ENCODE measurements at places on chromosomes 2 and 18.

GRCh38 chr18:55166260-55166598 is 207.0 kb upstream of the CCDC68 start:
- no peak for DNase-seq

DNA sequence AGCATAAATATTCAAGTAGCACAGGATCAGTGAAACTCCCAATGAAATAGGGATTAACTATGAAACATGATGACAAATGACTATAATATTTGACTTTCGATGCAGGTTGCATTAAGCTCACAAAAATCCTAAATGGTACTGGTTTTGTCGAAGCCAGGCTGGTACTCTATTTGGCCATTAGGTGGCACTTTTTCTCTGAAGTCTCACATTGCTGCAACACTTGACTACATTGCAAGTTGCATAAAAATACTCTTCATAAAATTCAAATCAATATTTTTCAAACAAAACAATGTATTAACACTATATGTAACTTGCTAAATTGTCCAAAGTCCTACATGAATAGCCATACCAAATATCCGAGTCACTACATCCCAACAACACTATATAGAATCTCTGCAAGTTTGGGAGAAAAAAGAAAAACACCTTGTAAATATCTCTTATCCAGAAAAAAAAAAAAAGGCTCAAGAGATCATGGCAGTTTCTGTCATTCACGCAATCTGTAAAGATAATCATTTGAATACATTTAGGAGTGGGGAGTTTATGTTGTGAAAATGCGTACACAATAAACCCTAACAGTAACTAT is 9.5 kb downstream of the RTTN start:
- no peak for DNase-seq

- DNase-seq = no peak
These were observed 112.5 kb upstream of the OTX1 start for GRCh38 chr2:62938126-62938525.

DNA sequence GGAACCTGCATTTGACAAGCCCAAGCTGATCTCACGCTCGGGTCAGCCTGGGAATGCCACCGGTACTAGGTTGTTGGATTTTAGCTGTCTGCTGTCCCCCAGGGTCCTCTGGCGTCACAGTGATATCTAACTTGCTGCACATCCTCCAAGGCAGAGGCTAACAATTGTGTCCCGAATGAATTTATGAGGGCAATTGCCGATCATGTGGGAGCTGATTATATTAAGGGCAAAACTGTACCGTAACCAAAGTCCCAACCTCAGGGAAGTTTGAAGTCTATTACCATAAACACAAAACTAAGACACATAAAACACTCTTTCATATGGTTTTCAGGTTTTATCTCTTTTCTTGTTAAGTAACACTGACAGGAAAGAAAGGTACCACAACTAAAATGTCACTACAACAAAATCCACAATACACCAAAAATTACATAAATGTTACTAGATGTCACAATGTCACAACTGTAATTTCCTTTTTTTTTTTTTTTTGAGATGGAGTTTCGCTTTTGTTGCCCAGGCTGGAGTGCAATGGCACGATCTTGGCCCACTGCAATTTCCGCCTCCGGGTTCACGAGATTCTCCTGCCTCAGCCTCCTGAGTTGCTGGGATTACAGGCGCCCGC is 6.7 kb downstream of the UXS1 start:
- no peak for DNase-seq

DNA sequence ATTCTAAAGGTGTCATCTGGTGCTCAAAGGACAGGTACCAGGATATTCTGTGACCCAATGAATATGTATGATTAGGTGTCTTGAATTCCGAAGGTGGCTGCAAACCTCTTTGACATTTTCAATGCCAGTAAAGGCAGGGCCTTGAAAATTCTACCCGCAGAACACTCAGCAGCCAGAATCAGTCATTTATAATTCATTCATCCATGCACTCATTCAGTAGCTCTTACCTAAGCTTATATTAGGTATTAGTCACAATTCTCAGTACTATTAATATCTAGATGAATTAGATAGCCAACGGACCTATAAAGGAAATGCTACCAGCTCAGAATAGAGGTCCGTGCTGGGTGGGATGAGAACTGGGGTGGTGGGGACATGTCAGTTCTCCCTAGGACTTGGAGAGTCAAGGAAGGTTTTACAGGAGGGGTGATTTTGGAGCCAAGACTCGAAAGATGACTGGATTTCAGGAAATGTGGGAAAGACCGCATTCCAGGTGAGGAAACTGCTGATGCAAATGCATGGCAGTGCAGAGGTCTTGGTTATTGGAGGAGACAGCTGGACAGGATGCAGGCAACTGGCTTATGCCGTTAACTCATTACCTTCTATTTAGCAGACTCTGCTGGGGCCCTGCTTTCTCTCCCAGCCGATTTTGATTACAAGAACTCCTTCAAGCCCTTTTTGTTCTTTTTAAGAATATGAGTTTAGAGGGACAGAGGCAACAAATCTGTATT is 7.2 kb downstream of the TRIB2 start:
- DNase-seq = no peak

DNA sequence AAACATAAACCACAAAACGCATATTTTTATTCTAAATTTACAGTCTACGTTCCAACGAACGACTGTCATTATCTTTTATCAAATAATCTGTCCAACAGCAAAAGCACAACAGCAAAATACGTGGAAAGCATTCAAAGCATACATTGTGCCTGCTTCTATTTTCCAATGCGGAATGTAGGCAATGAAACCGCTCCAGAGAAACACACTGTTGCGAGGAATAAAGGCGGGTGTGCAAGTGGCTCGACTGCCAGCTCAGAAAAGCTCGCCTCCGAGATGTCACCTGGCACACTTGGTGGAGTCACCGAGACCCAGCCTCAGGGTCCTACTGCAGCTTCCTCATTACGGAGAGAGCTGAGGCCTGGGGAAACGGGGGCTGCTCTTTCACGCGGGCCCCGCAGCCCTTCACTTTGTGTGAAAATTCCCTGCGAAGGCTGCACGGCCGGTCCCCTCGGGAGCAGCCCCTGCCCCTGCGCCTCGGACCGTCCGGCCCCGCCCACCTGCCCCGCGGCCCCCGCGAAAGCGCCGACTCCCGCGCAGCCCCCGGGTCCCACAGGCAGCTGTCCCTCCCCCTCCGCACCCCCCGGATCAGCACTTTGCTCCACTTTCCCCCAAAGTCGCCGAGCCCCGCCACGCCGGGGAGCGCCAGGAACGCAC is 752 bp downstream of the MGAT4A start:
- DNase-seq = peak; percentile 24

DNA sequence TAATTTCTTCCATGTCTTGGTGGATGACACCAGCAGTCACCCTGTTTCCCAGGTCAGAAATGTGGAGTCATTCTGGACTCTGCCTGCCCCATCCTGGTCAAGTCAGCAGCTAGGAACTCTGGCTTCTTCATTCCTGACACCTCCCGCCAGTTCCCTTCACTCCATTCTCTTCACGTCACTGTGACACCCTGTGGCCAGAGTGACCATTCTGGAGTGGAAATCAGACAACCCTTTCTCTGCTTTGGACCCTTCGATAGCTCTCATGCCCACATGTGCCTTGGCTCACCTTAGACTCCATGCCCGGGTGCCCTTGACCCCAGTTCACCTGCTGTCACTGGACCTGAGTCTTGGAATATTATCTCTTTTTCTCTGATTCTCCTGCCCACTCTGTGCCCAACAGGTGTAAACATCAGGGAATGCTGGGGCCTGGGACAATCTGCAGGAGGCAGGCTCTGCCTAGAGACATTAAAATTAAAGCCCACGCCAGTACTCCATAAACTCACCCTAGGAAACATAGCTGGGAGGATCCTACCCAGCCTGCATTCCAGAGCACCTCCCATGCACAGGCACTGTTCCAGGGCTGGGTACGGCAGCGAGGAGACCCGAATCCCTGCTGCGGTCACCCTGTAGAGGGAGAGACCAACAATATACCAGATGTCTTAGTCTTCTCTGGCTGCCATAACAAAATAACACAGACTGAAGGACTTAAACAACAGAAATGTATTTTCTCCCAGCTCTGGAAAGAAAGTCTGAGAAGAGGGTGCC is 41.1 kb upstream of the FAHD2A start:
- DNase-seq = no peak

DNA sequence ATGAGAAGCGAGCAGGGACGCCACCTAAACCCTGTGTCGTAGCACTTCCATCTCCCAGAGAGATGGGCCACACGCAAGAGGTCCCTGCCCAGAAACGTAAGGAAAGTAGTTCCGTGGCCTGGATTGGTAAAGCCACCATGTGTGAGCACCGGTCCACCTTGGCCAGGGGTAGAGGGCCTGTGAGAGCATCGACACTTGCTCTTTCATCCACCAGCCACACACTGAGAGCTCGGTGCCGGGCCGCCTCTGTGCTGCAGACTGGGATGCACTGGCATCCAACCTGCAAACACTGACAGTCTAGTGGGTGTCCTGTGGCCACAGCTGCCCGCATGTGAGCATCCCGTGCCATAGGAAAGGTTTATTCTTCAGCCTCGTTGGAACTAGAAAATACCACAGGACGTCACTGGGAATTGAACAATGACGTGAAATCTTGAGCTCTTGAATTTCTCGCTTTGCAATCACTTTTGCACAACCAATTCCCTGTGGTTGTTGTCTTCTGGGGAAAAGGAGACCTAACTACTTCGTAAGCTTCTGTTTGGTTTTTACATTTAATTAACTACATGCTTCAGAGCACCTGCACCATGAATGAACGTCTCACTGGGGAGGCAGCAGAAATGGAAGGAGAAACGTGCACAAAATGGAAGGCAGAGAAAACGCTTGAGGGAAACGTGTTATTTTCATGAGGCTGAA is 212.0 kb upstream of the RAB6C start:
- DNase-seq = no peak

GRCh38 chr2:29108225-29108624 is 7.0 kb upstream of the CLIP4 start:
- no peak for DNase-seq

DNA sequence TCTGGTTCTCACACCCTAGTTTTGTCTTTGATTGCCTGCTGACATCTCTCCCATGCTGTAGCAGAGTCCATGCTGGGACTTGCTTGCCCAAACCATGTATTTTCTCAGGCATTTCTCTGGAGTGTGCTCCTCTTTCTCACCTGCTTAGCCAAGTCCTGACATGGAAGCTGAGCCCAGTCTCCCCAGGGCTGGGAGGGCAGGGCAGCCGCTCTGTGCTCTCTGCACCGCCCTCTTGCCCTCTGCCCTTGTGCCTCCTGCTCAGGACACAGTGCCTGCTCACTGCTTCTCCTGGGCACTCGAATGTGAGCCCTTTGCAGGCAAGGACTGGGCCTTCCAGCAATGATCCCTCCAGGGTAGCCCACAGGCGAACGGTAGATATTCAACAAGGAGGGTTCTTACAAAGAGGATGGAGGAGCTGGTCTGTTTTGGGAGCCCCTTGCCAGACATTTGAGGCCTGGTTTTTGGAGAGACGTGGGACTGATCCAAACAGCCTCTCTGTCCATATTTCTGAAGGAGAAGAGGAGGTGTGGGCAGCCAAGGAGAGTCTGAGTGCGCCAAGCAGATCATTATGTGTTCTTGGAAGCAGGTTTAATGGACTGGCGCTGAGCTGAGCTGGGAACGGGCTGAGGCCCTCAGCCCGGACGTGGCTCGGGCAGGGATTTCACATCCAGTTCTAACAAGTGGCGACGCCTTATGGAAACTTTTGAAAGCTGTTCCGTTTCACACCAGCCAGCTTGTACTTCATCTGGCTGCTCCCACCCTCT is 4.0 kb downstream of the SLC14A2 start:
- DNase-seq = no peak

- no peak for DNase-seq
These were observed 65.9 kb downstream of the TMEM247 start for GRCh38 chr2:46545015-46545839.

DNA sequence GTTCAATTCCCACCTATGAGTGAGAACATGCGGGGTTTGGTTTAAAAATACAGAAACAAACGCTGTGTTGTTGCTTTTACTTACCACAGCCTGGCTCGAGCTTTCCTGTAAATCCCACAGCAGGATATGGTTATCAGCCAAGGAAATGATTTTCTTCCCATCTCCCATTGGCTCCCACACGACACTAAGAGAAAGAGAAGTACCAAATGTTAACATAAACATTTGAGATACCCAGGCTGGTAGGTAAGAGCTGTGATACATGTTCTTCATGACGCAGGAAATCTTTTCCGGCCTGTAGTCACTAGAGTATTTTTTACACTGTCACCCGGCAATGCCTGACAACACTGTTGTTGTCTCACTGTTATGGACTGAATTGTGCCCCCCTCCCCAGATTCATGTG is 163.6 kb downstream of the EIPR1 start:
- DNase-seq = no peak

DNA sequence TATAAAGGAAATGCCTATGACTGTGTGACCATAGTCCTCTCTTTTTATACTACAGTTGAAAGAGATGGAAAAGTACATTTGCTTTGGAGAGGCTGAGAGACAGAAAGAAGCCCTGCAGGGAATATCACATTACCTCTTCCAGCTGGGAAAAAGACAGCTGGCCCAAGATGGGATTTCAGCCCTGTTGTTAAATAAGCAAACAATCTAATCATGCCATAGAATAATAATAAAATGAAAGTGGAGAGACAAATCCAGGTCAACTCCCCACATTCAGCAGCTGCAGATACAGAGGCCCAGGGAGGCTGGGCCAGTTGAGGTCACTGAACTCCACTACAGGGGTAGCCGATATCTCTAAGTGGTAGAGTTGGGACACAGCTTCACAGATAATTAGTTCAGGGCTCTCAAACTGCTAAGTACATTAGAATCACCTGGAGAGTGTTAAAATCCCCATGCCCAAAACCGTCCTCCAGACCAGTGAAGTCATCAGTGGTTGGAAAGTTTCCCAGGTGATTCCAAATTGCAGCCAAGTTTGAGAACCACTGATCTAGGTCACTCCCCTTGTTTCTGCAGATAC is 81.9 kb downstream of the MOGAT1 start:
- no peak for DNase-seq

- DNase-seq = no peak
These were observed 563.5 kb upstream of the KLHL29 start for GRCh38 chr2:22821458-22821857.
